ENCODE measurements at places on chromosomes 16 and 17.
A peak's percentile ranks its signal among the peaks of the same experiment; 100 is the strongest.

DNA sequence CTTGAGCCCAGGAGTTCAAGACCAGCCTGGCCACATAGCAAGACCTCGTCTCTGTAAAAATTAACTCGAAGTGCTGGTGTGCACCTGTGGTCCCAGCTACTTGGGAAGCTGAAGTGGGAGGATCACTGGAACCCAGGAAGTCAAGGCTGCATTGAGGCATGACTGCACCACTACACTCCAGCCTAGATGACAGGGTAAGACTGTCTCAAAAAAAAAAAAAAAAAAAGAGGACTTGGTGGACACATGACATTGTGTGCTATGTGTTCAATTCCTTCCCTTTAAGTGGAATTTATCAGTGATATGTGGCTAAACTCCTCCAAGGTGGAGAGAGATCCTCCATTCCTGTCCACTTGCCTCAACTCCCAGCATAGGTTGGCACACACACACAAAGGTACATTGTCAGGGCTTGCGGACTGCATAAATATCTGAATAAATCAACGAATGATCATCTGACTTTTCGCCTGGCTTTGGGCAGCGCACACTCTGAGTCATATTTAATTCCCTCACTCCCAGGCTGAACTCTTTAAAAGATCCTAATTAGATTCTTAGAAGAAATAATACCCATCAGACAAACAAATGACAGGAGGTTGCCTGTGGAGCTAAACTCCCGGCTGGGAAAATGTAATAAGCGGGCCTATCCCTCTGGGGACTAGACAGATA, 25.0 kb upstream of the SYT17 start:
- DNase-seq = no peak

DNA sequence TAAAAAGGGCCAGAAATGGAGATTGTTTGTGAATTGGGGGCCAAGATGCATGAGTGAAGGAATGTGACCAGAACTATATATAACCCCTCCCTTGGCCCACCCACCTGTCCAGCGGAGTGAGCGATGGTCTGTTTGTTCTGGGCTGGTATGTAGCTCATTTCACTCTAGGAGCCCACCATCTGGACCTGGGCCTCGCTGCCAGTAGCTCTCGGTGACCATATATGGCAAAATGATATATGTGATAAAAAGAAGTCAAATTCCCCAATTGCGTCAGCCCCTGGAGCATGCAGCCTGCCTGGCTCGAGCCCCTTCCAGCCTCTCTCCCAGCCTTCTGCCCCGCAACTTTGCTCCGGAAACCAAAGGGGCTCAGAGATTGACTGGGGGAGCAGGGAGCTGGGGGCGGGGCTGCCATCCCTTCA, 47.3 kb downstream of the CCDC42 start:
- no peak for DNase-seq

GRCh38 chr17:30363715-30364202, 15.0 kb upstream of the CPD start:
- DNase-seq = peak; percentile 86

GRCh38 chr16:49866595-49867071, 10.7 kb upstream of the ZNF423 start:
- DNase-seq = no peak

GRCh38 chr17:43755389-43755875, 3.2 kb downstream of the SOST start:
- DNase-seq = no peak

DNA sequence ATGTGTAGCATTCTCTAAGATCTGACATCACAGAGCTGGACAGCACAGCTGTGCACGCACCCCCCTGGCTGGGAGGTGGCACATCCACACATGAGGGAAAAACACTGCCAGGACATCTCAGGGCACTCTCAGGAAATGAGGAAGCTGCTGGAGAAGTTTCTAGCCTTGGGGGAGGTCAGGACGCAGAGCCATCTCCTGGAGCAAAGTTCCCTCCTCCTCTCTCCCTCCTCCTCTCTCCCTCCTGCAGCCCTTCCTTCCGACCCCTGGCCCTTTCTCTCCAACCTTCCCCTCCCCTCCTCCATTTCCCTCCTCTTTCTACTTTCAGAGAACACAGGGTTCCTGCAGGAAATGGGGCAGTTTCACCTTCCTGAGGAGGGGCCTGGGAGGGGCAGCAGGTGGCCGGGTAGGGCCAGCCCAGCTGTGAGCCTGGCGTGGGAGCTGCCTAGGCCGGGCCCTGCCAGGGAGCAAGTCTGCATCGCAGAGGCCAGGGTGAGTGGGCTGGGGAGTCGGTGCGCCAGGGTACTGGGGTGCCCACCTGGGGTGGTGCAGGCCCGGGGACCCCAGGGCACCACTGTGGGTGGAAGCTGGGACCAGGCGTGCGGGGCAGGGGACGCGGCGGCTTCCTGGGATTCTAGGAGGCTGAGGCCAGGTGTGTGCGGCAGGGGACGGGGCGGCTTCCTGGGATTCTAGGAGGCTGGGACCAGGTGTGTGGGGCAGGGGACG, at the start of gene DPEP1:
Gene DPEP1, plus strand, starts transcription at position 412 of the 723 bp plus-strand sequence. CDS start 16,769 bp downstream, outside the sequence.
- no peak for DNase-seq

DNA sequence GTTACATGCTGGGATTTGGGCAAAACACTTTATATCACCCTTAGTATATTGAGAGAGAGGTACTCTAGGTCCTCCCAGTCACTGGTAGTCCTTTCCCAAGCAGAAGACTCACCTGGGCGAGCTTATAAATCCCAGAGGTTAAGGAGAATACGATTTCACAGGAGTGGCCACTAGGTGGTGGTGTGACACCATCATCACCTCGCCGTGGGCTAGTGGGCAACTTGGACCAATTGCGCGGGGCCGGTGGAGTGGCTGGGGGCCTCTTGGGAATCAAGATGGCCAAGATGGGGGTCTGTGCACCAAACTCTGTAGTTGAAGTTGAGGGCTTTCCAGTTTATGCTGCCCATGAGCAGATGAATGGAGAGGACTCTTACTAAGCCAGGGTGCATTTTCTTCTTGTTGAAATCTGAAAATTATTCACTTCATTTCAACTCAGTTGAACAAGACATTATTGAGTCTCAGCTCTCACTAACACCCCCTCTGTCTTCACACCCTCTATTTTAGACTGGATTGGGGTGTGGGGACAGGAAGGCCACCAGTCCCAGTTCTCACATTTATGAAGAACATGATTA, 38.2 kb upstream of the PIRT start:
- DNase-seq = no peak

Measured in stimulated activated naive CD4-positive, alpha-beta T cell treated with Interleukin-2 at 50 U/mL for 16 hours (primary cell).